ENCODE measurements at places on chromosomes 7 and 10.
A peak's percentile ranks its signal among the peaks of the same experiment; 100 is the strongest.

- no peaks in the 10 kb centered on the region for H3K36me3 ChIP-seq
- no peak for DNase-seq
- H3K4me1 ChIP-seq: no peaks in the 10 kb centered on the region
- H3K4me3 ChIP-seq: no peak overlapping the region
- no peaks in the 10 kb centered on the region for H3K27me3 ChIP-seq
- H3K27ac ChIP-seq: no peak overlapping the region
These were observed 176.8 kb downstream of the KIAA1217 start for GRCh38 chr10:24385776-24386175.

GRCh38 chr7:149855361-149856305, 17.5 kb downstream of the ZNF862 start:
- H3K4me1 ChIP-seq: peaks cover 28% of the 10 kb centered on the region
- H3K27me3 ChIP-seq: no peaks in the 10 kb centered on the region
- no peak for DNase-seq
- no peak overlapping the region for H3K27ac ChIP-seq

DNA sequence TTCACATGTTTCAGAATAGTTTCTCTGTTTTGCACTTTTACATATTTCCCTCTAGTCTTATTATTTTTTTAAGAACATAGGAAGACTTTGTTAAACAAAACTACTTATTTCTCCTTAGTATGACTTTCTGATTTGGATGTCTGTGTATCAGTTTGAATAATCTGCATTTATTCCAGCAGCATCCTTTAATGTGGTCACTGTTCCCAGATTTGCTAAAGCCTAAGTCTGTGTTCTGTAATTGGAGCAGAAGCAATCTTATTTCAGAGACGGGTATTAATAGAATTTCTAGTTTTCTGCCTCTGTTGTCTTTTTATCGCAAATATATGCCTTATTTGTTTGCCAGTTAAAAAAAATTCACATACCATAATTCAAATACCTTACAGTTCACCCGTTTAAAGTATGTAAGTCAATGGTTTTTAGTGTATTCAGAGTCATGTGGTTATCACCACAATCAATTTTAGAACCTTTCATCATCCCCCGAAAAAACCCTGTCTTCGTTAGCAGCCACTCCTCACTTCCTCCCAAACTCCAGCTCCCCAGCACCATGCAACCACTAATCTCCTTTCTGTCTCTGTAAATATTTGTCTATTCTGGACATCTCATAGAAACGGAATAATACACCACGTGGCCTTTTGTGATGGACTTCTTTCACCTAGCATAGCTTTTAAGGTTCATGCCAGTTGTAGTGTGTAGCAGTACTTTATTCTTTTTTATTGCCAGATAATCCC, 58.7 kb downstream of the INPP5F start:
- H3K36me3 ChIP-seq: no peaks in the 10 kb centered on the region
- H3K27me3 ChIP-seq: no peaks in the 10 kb centered on the region
- H3K4me1 ChIP-seq: peaks cover 6% of the 10 kb centered on the region

DNA sequence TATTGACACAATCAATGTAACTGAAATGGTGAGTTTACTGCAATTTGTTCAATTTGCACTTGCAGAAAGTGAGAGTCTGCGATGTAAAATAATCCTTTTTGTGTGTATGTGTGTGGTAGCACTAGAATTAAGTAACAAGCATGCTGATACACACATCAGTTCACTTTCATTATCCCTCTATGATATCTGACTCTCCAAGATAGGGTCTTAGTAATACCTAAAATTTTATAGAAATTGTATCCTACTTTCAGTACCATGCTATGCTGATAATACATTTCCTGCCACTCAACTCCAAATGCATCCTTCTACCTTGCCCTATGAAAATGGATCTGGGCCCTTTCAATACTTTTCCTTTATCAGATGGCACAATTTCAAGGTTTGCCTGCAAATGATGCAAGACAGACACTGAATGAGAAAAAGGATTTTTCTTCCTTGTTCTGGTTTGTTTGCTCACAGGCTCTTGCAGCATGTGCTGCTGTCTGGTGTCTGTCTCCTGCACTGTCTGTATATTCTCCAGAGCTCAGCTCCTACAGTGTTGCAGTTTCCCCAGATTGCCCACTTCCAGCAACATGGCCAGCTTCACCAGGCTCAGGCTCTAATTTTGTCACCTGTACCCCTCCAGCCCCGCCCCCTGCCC, 297.9 kb upstream of the HGF start:
- no peak for DNase-seq
- no peak overlapping the region for H3K4me3 ChIP-seq
- no peaks in the 10 kb centered on the region for H3K27me3 ChIP-seq
- no peaks in the 10 kb centered on the region for H3K36me3 ChIP-seq
- H3K27ac ChIP-seq: no peak overlapping the region

DNA sequence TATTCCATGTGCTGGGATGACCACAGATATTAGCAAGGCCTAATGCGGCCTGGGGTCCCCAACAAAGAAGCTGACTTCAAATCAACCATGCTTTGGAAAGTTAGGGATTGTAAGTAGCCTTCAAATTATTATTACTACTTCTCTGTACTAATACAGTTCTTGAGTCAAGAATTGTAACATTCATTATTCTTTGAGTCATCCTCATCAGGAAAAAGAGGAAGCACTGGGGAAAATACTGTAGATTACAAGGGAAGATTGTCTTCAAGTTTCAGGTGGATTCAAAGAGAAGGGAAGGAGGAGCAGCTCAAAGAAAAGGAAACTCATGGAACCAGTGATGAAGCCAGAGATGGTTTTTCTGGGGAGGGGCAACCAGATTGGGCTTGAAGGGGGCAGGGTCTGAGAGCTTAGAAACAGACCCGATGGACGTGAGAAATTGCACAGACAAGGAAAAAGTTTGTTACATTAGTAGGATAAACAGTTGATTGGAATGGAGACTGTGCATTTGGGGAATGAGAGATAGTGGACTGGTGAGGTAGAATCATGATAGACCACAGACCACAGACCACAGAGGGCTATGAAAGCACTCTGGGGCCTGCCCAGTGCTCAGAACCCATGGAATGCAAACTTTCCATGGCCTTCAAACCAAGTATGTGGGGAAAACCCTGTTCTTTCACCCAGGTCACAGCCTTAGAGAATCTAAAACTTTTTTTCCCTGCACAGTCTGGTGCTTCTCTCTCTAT, 209.9 kb downstream of the ZNF365 start:
- no peak overlapping the region for H3K27ac ChIP-seq
- H3K4me3 ChIP-seq: no peak overlapping the region
- DNase-seq: no peak
- H3K27me3 ChIP-seq: no peaks in the 10 kb centered on the region
- no peaks in the 10 kb centered on the region for H3K36me3 ChIP-seq
- no peaks in the 10 kb centered on the region for H3K4me1 ChIP-seq

GRCh38 chr10:70169011-70169410, 1.3 kb downstream of the SAR1A start:
- peak overlapping the region; percentile 78 for H3K4me3 ChIP-seq
- H3K27ac ChIP-seq: peak overlapping the region; percentile 86
- H3K27me3 ChIP-seq: no peaks in the 10 kb centered on the region
- H3K4me1 ChIP-seq: peaks cover 33% of the 10 kb centered on the region
- no peak for DNase-seq

- no peaks in the 10 kb centered on the region for H3K36me3 ChIP-seq
- no peak overlapping the region for H3K27ac ChIP-seq
- H3K4me1 ChIP-seq: no peaks in the 10 kb centered on the region
- no peak for DNase-seq
These were observed 17.3 kb downstream of the DGKI start for GRCh38 chr7:137829337-137829992.

DNA sequence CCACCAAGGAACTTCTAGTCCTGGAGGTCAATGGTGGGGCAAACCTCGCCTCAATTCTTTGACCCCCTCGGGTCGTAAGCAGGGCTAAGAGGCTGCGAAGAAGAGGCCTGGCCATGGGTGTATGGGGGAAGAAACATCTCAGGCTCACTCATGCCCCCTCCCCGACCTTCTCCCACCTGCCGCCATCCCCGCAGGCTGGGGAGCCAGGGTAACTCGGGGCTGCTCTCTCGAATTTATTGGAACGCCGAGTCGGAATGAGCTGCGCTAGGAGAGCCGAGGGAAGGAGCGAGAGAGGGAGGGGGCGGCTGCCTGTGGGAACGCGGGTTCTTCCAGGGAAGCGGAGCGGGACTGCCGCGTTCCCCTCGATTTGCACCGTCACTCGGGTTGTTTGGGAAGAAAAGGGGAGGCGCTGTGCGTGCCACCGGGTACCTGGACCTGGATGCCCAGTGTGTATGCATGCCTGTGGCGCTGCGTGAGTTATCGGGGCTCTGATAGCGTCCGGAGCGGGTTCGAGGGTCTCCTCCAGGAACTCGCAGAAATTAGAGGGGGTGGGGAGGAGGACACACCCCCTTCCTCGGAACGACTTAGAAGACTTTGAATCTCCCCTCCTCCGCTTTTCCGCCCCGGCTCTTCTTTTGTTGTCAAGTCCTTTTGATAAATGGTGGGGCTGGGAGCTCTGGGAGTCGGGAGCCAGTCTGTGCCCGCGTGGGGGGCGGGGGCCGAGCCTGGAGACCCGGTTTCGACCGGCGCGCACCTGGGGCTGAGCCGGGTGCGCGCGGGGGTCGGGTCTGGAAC, 1.8 kb upstream of the ZNF503 start:
- H3K4me1 ChIP-seq: peaks cover 34% of the 10 kb centered on the region
- no peak for DNase-seq
- peaks cover 78% of the 10 kb centered on the region for H3K27me3 ChIP-seq
- peak overlapping the region; percentile 74 for H3K4me3 ChIP-seq

GRCh38 chr10:129963641-129964501, at the start of gene EBF3:
Gene EBF3, minus strand, starts transcription at chr10:129964274. Its CDS starts 506 bp downstream, at chr10:129963768.
- H3K36me3 ChIP-seq: no peaks in the 10 kb centered on the region
- H3K4me1 ChIP-seq: peaks cover 31% of the 10 kb centered on the region
- DNase-seq: peak; percentile 11
- H3K4me3 ChIP-seq: peak within 1 kb of the TSS; percentile 51
- H3K27ac ChIP-seq: no peak within 1 kb of the TSS

GRCh38 chr7:37706804-37707203, 23.2 kb downstream of the GPR141 start:
- no peaks in the 10 kb centered on the region for H3K36me3 ChIP-seq
- H3K4me3 ChIP-seq: no peak overlapping the region
- no peak for DNase-seq
- H3K27me3 ChIP-seq: no peaks in the 10 kb centered on the region

DNA sequence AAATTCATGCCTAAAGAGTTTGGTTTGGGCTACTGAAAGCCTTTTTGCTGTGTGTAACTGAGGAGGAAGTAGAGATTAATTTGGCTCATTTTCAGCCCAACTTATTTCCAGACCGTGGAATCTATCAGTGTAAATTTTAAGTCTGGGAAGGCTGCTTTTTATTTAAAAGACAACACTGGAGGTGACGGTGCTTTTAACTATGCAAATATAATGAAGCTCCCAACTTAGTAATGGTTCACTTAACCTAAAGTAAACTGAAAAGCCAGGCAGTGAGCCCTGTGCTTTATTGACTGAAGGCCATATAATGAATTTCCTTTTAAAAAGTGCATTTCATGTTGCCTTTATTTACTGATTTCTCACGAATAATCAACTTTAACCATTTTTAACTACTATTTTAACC, 127.2 kb downstream of the NPY start:
- H3K27me3 ChIP-seq: no peaks in the 10 kb centered on the region
- H3K4me1 ChIP-seq: no peaks in the 10 kb centered on the region
- H3K36me3 ChIP-seq: no peaks in the 10 kb centered on the region
- no peak overlapping the region for H3K27ac ChIP-seq

DNA sequence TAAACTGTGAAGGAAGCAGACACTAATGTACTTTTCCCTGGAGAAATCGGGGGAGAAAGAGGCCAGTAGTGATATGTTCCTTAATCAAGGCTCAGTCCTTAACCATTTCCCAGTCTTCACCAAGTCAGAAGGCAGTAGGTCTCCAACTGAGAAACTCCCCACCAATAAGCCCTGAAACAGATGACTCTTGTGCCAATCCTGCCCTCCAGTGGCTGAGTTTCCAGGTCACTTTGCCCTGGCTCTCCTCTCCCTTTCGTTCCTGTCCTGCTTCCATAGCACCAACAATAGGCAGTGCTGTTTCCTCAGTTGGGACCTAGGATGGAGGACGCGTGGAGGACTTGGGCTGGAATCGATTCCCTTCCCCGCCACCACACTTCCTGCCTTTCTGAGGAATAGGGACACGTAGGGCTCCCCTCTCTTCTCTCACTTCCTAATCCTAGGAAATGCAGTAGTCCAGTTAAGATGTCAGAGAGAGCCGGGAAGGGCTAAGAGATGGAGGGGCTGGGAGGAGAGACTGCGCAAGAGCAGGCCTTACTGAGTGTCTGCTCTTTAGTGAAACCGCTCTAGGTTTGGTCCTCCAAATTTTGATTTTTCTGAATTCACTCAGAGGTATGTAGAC, 23.4 kb downstream of the ATOH7 start:
- no peaks in the 10 kb centered on the region for H3K27me3 ChIP-seq
- no peak overlapping the region for H3K4me3 ChIP-seq
- no peak overlapping the region for H3K27ac ChIP-seq
- H3K4me1 ChIP-seq: no peaks in the 10 kb centered on the region
- DNase-seq: no peak

Measured in effector memory CD4-positive, alpha-beta T cell (primary cell).